ENCODE measurements at places on chromosomes 13 and 19.
A peak's percentile ranks its signal among the peaks of the same experiment; 100 is the strongest.

GRCh38 chr19:3482507-3483225, 575 bp downstream of the SMIM44 start:
- no peak for DNase-seq

DNA sequence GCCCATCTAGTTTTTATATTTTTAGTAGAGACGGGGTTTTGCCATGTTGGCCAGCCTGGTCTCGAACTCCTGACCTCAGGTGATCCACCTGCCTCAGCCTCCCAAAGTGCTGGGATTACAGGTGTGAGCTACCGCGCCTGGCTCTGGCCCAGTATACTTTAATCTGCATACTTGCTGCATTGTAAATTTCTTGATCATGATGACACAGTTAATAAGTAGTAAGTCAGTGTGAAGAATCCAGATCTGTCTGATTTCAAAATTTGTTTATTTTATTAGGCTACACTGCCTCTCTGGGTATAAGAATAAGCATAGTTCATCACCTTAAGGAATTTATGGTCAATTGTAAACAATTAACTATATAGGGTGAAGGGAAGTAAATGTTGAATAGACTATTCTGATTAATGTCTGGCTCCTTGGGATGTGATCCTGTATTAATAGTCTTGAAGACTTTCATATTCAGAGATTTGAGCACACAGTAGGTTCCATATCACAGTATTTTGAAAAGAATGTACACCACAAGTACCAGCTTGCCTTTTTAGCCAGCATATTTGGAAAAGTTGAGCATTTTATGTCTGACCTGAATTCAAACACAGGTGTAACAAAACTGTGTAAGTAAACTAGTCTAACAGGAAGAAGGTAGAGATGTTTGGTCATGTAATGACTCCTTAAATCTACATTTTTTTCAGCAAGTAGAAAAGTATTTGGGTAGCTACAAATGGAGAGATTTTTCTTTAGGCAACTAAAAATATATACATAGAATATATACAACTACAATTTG, 7.4 kb downstream of the ARHGAP35 start:
- no peak for DNase-seq

DNA sequence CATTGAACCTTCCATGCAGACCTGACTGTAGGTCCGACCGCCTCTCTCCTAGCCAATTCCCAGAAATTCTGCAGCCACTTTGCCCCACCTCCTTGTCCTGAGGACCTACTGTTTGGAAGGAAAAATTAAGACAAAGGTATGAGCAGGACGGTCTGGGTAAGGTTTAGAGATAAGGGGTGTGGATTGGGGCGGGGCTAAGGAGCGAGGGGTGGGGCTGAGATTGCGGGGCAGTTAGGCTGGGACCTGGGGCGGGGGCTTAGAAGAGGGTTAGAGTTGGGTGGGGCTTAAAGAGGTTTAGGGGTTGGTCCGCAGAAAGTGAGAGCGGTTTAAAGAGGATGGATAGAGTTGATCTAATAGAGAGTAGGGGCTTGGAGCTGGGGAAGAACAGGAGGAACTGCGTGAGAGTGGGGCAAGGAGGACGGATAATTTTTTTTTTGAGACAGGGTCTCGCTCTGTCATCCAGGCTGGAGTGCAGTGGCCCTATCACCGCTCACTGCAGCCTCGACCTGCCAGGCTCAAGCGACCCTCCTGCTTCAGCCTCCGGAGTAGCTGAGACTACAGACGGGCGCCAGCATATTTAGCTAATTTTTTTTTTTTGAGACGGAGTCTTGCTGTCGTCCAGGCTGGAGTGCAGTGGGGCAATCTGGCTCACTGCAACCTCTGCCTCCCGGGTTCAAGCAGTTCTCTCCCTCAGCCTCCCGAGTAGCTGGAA, 1.7 kb upstream of the ZNF865 start:
- no peak for DNase-seq

- DNase-seq: no peak
Observed at GRCh38 chr19:13866463-13867046, 10.4 kb upstream of the NANOS3 start.

DNA sequence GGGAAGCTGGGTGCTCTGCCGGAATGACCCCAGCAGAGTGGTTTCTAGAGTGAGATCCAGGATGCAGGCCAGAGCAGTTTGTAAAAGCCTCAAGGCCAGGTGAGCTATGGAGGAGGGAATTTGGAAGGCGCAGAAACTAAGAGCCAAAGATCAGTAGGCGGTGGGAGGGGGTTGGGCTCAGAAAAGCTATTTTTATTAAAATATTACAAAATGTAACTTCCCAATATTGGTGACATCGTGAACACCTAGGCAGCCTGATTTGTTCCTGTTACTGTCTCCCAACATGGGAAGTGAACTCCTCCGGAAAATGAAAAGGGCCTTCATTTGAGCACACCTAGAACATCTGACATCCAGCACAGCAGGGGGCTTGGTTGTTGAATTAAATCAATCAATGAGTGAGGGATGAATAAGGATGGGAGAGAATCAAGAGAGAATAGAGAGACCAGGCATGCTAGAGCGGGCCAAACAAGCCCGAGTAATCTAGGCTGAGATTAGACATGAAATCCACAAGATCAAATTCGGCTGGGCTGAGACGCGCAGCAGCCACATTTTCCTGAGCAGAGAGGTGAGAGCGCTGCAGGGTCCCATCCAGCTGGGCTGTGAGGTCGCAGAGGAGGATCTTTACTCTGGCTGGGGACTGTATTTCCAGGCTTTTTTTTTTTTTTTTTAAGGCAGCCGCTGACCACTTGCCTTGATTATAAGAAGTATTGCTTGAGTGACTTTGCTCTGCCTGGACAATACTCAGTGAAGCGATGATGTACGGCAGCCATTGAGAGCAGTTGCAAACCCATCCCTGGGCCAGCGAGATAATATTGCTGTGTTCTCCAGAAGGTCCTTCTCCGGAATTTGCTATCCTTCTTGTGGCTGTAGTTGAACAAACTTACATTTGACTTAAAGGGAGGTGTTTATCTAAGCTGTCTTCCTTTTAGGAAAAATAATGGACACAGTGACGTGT, 178.0 kb upstream of the KL start:
- DNase-seq: no peak

GRCh38 chr19:55638864-55639359, 1.9 kb upstream of the ZNF580 start:
- DNase-seq: peak; percentile 76

DNA sequence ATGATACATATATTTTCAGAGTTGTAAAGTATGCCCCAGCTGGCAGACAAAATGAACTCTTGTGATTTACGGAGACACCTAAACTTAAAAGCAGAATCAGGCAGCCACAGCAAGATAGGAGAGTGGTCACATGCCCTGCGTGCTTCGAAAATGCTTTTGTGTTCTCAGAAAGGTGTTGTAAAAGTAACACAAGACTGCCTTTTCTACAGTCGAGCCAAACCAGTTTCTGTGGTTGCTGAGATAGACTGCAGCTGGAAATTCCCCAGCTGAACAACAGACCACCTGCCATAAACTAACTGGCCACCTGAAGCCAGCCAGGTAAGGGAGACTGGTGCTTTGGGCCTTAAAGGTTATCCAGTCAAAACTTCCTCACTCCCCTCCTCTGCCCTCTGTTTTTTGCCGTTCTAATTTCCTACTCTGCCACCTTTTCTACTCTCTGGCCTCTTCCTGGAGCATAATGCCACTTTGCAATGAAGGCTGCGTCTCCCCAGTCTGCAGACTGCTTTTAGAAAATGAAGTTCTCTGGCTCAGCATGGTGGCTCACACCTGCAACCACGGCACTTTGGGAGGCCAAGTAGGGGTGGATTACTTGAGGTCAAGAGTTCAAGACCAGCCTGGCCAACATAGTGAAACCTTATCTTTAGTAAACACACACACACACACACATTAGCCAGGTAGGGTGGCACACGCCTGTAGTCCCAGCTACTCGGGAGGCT, 381.2 kb upstream of the SLITRK1 start:
- DNase-seq: no peak

DNA sequence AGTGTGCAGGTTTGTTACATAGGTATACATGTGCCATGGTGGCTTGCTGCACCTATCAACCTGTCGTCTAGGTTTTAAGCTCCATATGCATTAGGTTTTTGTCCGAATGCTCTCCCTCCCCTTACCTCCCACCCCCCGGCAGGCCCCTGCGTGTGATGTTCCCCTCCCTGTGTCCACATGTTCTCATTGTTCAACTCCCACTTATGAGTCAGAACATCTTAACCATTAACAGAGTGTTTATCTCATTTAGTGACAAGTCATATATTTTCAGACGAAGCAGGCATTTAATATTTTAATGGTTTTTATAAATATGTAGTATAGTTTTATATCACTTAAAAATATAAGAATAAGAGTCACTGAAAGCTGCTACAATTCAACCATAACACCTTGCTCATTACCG, 780.5 kb upstream of the ARGLU1 start:
- DNase-seq: no peak

GRCh38 chr13:33403807-33404362, 118.3 kb upstream of the STARD13 start:
- DNase-seq: no peak
